ENCODE measurements at places on chromosomes 2 and 18.

DNA sequence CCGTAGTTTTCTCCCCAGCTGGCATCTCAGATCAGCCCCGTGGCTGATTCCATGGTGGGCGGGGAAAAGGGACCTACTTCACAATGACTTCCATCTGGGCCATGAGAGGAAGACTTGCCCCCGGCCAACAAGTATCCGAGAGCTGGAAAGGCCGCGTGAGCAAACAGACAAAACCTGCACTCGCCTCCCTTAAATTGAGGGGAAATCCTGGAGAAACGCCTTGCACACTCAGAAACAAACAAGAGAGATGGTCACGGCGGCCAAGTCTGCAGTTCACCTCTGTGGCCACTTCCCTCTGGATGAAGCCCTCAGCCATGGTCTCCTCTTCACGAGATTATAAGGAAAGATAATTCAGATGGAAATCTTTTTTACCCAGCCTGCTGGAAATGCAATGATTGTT, 39.4 kb upstream of the TPO start:
- no peak for DNase-seq

- no peak for DNase-seq
Observed at GRCh38 chr18:22489704-22490103, 72.0 kb upstream of the CTAGE1 start.

GRCh38 chr18:8937160-8938094, 165.1 kb upstream of the NDUFV2 start:
- no peak for DNase-seq

DNA sequence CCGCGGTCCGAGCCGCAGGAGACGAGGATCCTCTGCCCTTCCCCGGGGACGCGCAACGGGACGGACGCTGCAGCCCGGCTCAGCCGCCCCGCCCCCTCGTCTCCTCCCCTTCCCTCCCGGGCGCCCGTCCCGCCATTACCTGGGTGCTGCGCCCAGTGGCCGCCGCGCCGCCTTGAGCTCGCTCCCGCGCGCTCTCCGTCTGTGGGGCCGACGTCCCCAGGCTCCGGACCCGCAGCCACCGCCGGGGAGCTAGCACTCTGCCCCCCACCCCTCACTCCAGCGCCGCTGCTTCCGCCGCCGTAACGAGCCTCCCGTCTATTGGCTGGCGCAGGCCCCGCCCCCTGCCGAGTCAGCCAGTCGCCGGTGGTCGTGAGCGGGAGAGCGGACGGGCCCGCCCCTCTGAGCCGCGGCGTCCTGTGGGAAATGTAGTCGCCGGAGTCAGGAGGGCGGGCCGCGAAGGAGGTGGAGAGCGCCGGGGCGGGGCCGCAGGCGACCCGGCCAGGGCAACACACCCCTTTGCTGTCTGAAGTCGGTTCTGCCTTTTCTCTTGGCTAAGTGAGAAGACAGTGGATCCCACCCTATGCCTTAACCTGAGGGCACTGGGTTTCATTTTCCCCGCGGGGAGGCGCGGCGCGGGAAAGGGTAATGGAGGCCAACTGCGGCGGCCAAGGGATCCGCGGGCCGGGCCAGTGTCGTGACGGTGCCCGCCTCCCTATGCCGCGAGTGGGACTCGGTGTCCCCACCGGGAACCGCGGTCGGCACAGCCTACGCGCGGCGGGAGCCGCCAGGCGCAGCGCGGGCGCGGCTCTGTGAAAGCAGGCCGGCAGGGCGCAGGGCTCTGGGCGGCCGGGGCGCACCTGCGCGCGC, at the start of gene SAP130:
TSS of gene SAP130 (minus strand) at position 259 of the 867 bp plus-strand sequence. CDS start 1,767 bp downstream, outside the sequence.
- DNase-seq: peak; percentile 26

All from SK-N-MC (cell line).